Esophagus squamous epithelium (tissue), 5 donors: ENCODE measurements at places on chromosomes 6 and 20.

DNA sequence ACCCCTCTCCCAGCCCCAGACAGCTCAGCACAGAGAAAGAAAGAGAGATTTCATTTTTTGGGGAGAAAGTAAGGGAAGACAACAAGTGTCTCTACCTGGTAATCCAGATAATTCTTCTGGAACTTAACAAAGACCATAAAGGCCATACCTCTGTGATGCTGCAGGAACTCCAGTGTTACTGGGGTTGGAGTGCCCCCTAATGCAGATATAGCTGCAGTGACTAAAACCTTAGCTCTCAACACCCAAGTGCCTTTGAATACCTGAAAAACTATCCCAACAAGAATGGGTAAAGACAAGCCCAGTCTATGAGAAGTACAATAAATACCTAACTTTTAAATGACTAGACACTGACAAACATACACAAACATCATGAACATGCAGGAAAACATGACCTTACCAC, 365.3 kb upstream of the PTCHD4 start:
- DNase-seq: no peak

DNA sequence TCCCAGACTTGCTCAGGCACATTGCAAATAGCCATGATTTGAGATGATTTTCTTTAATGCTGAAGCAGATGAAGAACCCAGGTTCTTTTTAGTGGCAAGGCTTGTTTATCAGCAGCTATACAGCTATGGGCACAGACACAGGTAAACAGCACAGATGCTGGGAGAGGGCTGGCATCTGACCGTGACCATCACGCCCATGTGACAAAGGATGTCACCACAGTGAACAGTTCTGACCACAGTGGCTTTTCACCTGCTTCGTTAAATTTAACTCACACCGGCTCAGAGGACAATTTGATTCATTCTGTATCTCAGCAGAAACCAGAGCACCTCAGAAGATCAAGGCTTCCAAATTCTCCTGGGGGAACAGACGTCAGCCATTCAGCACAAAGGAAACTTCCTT, 142.6 kb downstream of the CDH26 start:
- no peak for DNase-seq

DNA sequence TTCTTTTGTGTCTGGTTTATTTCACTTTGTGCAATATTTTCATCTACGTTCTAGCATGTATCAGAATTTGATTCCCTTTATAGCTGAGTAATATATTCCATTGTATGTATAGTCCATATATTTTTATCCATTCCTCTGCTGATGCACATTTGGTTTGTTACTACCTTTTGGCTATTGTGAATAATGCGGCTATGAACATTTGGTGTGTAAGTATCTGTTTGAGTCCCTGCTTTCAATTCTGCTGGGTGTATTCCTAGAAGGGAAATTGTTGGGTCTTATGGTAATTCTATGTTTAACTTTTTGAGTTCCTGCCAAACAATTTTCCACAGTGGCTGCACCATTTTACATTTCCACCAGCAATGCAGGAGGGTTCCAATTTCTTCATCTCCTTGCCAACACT, 52.4 kb downstream of the DNAH8 start:
- no peak for DNase-seq

DNA sequence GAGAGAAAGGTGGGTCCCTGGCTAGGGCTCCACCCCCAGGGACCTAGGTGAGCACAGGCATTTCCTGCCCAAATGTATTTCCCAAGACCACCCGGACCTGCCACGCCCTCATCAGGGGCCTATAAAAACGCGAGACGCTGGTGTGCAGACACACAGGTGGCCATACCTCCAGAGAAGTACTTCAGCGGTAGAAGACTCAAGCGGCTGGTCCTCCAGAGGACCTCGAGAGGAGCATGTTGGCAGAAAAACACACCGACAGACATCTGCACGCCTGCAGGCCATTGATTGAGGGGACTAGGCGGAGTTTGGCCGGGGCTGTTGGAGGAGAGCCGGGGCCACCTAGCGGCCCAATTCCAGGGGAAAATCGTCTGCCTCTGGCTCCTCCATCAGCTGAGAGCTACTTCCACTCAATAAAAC, 695.8 kb upstream of the MMS22L start:
- no peak for DNase-seq

GRCh38 chr20:36483209-36483918, 58.0 kb upstream of the MYL9 start:
- DNase-seq: no peak

- DNase-seq: no peak
Observed at GRCh38 chr20:9241232-9241692, 172.4 kb downstream of the PLCB4 start.

DNA sequence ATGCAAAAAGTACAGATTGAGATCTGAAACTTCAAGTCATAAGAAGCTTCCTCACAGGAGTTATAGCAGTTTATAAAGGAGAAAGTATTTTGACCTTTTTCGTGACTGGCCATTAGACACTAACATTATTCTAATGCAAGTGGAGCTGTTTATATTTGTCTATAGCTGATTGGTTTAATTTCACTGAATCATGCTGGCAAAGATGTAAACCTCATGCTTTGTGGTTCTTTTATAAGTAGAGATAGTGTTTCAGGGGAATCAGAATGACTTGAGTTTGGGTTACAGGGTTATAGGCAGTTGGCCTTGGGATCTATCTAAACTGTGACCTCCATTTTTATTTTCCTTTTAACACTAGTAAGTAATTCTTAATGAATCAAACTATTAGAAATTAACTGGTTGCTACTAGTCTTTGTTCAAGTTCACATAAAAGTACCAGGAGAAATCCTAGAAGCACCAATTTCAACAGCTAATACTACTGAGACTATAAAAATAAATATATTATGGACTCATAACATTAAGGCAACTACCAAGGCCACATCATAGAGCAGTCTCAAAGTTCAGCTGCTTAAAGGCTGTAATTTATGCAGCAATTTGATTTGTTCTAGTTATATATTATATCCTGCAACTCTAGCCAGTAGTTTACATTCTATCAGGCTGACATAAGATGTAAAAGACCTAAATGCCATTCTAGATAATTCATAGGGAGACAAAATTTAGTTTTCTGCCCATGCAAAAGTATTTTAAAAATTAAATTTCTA, 94.0 kb downstream of the RNGTT start:
- no peak for DNase-seq

- DNase-seq: no peak
Observed at GRCh38 chr20:58989196-58989595, 8.1 kb downstream of the NELFCD start.

DNA sequence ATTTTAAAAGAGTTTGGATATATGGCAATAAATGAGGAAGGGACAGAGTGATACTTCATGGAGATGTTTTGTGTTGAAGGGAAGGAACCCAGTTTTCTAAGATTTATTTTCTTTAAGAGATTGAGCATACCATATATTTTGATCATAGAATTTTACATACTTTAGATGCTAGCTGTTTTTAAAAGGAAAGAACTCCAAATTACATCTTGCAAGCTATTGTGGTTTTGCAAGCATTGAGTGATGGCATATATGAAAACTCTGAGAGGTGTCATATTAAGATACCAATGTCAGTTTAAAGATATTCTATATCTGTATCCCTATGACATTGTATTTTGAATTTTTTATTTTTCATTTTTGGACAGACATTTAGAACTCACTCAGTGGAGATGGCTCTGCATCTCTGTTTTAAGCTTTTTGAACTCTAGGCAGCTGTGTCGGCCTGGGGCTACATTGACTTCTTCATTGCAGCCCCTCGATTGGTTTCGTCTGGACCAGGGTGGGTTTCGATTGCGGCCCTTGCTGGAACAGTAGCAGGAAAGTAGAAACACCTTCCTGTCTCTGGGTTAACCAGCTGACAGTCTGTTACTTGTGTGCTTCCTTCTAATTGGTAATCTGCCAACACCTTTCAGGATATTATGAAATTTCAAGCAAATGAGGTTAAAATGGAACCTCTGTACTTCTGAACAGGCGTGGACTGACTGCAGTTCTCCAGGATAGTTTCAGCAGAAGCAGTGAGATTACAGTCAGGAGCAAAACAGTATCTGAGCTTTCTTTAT, 14.0 kb downstream of the IGF2R start:
- no peak for DNase-seq

DNA sequence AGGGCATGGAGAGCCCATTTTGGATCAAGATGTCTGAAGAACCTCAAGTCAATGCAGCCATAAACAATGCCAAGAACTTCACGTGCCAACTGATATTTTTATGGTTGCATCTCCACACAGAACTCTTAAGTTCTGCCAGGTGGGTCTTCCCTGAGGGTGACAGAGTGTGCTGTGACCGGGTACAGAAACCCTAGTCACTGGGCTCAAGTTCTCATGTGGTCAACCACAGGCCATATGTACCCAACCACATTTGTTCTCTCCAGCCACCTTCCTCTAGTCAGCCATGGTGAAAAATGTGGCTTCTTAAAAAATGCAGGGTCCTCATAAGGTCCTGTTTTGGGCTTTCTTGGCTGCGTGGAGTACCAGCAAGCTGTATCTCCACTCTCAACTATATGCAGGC, 48.9 kb downstream of the CLIC5 start:
- DNase-seq: no peak

GRCh38 chr6:150149146-150149545, 6.3 kb downstream of the PPP1R14C start:
- DNase-seq: no peak

GRCh38 chr6:33607126-33607783, 13.9 kb upstream of the ITPR3 start:
- no peak for DNase-seq

- DNase-seq: no peak
Observed at GRCh38 chr6:163384510-163384909, 30.0 kb upstream of the QKI start.

- DNase-seq: no peak
Observed at GRCh38 chr6:14117158-14118090, at the start of gene CD83. Gene CD83, plus strand, starts transcription at chr6:14117772. Its CDS starts 40 bp downstream, at chr6:14117812.
